Muscle of leg (tissue), 16 donors: ENCODE measurements at places on chromosomes 7 and 10.

- DNase-seq, result peak; percentile 58
Observed at GRCh38 chr7:135147899-135148721, at the start of gene TMEM140. Gene TMEM140 (plus strand): TSS chr7:135148072. CDS start chr7:135164442, 16,370 bp downstream.

- peak; percentile 4 for DNase-seq
Observed at GRCh38 chr7:87599336-87599735, 1.3 kb downstream of the ABCB1 start.

DNA sequence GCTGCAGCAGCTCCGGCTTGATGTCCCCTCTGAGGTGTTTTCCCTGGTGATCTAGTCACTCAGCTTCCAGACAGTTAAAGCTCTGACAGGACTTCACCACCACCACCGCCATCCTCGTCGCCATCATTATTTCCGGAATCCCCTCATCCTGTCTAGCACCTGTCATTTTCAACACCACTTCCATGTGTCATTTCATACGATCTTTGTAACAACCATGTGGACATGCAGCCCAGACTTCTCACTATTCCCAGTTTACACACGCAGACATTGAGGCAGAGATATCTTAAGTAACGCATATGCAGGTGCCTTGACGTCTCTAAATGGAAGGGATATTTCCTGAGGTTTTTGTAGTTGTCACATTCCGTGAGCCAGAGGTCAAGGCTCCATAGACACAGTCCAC is 530.6 kb upstream of the FOXK1 start:
- no peak for DNase-seq

- no peak for DNase-seq
Observed at GRCh38 chr10:31744025-31744424, 184.6 kb downstream of the ARHGAP12 start.

GRCh38 chr10:122348935-122349361 is 25.6 kb upstream of the PLEKHA1 start:
- no peak for DNase-seq

GRCh38 chr7:48171202-48171601 is at the start of gene ABCA13:
Gene ABCA13 (plus strand): TSS chr7:48171458. CDS start chr7:48171484, 26 bp downstream.
- no peak for DNase-seq

GRCh38 chr10:69960606-69960987 is 92.0 kb upstream of the MACROH2A2 start:
- no peak for DNase-seq

DNA sequence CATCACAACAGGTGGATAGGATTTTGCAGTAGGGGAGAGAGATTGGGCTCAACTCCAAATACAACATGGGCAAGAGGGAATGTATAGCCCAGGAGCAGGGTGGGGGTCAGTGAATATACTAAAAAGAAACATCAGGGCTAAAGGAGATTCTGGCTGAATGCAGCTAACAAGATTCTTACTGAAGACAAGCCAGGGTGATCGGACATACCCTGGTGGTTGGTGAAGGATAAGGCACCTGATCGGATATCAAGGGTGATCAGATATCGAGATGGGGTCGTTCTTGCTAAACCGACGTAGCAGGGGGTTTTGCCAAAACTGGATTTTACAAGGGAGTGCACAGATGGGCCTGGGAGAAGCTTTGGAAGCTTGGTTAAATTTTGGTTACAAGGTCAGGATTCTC is 34.4 kb downstream of the WIPF3 start:
- DNase-seq, result no peak

DNA sequence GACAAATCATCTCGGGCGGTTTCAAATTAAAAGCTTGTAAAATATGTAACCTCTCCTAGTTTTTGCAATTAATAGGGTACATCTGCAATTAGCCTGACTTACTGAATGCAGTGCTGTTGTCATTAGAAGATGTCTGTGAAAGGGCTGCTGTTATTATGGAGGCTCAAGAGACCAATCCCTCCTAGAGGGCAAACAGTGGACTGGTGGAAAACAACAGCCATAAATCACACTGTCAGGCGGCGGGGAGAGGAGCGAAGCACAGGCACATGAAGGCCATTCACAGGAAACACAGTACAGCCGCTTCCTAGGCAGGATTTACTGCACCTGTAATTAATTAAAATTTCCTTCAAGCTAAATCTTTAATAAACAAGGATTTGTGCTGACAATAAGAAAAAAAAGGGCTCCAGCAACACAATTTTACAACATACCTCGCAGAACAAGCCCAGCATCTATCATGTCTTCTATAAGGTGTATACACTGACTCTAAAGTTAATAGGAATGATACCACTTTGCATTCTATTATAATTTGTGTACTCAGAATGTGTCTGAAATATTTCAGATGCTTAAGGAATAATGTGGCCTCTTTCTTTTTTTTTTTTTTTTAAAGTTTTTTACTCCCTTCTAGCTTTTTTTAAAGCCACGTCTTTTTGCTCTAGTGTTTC is 50.7 kb downstream of the ERCC6 start:
- no peak for DNase-seq

- peak; percentile 91 for DNase-seq
Observed at GRCh38 chr7:114519240-114519639, 104.6 kb downstream of the FOXP2 start.

DNA sequence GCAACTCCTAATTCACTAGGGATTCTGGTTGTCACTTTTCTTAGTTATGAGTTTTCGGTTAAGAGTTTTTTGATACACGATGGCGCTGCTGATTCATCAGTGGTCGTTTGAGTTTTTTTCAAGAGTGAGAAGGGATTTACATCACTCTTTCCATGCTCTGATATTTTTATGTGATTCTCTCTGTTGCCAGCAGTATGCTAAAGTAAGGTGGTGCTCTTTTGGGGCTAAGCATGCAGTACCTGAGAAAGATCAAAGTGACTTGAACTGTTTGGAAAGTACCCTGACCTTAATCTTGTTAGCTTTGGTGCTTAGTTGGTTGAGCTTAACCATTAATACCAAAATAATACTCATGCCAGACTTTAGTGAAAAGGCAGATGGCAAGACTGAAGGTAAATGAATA is 28.1 kb downstream of the STAMBPL1 start:
- no peak for DNase-seq

DNA sequence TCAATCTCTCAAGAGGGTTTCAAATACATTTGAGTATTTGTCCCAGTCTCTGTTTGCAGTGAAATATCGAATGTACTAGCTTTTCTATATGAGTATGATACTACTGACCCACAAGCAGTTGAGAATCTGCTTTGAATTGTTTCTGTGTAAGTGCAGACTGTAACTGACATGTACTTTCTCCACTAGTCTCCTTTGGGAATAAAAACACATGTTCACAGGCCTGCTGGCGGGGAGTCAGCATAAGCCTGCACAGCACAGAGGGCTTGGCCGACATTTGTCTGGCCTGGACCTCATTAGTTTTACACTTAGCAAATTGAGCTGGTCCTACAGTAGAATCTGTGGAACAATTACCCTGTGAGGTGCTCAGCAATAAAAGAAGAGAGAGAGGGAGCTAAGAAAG is 72.6 kb downstream of the ITGB8 start:
- peak; percentile 95 for DNase-seq

GRCh38 chr7:54591404-54592386 is 49.5 kb downstream of the VSTM2A start:
- no peak for DNase-seq

- no peak for DNase-seq
Observed at GRCh38 chr7:33644489-33644888, 260.9 kb upstream of the BMPER start.

DNA sequence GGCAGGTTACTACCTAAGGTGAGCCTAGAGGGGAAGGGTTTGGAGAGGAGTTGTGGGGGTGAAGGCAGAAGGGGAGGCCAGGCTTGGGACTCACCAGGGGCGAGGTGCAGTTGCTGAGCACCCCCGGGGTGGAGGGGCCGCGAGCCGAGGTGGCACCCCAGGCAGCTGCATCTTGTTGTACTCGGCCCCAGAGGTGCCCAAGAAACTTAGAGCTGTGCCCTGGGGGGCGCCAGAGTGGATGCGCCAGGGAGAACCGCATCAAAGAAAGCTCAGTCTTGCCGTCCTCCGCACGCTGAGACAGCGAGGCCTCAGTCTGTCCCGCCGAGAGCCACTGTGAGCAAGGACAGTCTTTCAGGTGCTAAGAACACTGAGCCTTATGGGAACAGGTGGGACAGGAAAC is 7.4 kb downstream of the ATG9B start:
- no peak for DNase-seq

DNA sequence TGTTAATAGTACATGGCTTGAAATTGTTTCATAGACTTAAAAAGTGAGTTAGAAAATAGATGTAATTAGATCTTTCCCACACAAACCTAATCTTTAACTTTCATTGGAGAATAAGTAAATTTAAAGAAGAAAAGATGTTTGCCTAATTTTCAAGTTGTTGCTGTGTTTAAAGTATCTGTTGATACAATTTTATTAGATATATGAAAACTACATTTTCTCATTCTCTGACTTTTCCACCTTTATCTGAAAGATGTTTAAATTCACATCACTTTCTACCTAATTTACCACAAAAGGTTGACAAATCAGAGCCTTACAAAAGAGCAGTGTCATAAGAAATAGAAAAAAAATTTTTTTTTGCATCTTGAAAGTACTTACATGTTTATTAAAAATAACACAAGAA is 45.8 kb downstream of the SHOC2 start:
- DNase-seq, result no peak

- no peak for DNase-seq
Observed at GRCh38 chr7:100888988-100889750, at the start of gene UFSP1. Gene UFSP1 (minus strand): TSS chr7:100889715. CDS start chr7:100889271, 444 bp downstream.

DNA sequence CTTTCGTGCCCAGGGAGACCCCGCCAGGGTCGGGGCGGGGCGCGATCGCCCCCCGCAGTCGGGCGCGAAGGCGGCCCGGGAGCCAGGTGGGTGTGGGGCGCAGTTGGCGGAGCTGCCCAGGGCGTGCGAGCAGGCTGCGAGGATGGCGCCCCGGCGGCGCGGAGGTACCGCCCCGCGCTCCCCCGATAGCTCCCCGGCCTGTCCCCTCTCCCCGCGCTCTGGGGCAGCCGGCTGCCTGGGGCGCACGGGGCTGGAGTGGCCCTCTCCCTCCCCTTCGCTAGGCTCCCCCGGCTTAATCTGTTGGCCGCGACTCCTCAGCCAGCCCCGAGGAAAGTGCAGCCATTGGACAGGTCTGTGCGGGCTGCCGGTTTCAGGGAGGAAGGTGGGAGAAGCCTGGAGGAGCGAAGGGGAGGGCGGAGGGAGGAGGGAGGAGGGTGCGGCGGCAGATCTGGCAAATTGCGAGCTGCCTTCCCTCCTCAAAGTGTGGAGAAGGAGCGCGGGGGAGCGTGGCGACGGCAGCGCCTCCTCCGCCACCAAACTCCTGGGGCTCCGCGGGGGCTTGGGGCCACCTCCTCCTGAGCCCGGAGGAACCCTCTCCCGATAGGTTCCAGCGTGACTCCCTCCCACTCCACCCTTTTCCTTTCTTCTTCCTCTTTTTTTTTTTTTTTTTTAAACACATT is 361 bp upstream of the PLXDC2 start:
- DNase-seq, result peak; percentile 96

DNA sequence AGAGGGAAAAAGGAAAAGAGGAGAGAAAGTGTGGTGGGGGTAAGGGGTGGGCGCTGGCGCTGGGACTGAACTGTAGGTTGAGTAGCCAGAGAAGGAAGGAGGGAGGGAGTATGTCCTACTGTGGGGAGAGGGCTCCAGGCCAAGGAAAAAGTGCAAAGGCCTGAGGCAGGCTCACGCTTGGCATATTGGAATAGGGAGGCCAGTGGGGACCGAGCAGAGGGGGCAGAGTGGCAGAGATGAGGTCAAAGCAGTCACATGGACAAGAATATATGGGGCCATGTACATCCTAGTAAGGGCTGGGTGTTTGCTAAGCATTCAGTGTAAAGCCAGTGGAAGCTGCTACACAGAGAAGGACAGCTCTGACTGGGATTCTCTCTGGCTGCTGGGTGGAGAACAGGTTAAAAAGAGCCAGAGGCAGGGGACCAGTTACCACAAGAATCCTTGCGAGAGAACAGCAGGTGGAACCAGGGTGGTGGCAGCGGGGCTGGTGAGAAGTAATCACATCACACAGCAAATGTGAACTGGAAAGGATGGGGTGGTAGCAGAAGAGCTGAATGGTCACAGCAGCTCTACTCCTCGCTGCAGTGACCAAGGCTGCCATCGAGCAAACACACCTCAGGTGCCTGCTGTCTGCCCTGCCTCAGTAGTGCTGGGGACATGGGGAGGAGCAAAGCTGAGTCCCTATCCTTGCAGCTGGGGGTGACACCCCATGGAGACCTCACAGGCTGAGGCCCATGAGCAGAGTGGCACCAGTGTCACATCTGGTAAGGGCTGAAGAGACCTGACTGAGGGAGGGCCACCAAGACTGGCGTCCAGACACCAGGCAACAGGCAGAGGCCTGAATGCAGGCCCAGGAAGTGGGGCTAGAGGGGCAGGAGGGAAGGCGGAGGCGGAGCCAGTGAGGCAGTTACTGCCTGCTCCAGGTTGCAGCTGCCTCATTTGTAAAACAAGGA is 39.5 kb downstream of the FAM53B start:
- no peak for DNase-seq

DNA sequence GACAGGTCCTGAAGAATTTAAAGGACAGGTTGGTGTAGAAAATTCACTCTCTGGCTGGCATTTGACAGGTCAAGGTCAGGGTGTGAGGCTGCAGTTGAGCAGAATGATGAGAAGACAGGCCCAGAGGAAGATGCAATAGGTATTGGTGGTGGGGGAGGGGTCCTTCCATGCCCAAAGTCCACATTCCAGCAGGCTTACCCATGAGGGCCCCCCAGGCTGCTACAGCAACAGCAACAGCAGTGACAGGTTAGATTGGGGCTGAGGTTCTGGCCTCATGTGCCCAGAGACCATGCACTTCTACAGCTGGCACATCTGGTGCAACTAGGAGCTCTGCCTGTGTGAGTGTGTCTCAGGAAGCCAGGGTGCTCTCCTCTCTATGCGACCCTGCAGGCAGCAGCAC is 223.5 kb upstream of the GHITM start:
- DNase-seq, result no peak

GRCh38 chr10:111984057-111984456 is 199.5 kb downstream of the GPAM start:
- DNase-seq, result no peak

- peak; percentile 28 for DNase-seq
Observed at GRCh38 chr7:102262546-102262945, 24.1 kb upstream of the SH2B2 start.

DNA sequence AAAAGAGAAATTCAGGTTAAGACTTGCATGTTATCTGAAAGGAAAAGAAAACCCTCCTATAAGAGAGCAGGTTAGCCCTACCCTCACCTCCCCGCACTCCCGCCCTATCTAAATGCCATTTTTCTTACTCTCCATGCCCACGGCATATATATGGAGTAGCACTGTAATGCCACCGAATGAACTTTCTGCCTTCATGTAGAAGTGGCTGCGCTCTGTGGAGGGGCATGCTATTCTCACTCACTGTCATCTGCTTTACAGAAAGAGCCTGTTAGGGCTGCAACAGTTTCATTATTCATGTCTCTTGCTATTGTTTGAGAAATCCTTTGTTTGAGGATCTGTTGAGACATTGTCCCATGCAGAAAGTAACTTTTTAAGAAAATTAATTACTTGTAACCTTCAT is 1190.6 kb downstream of the SORCS1 start:
- DNase-seq, result no peak
